ENCODE measurements at places on chromosomes 11 and 22.
A peak's percentile ranks its signal among the peaks of the same experiment; 100 is the strongest.

DNA sequence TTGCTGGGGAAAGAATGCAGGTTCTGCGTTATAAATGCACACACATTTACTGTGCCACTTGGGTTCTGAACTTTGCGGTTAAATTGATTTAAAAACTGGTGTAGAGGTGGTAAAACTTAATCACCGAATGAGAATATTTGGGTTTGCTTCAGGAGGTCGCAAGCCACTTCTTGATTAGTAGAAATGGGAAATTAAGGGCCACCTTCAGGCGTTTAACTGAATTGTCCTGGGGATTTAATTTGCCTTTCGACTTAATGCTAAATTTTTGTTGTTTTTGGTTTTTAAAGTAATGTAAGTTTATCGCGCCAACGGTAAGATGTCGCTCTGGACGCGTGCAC, 459 bp upstream of the NCR3LG1 start:
- no peak for DNase-seq

- peak; percentile 6 for DNase-seq
Observed at GRCh38 chr11:83510530-83511460, 224.6 kb upstream of the CCDC90B start.

DNA sequence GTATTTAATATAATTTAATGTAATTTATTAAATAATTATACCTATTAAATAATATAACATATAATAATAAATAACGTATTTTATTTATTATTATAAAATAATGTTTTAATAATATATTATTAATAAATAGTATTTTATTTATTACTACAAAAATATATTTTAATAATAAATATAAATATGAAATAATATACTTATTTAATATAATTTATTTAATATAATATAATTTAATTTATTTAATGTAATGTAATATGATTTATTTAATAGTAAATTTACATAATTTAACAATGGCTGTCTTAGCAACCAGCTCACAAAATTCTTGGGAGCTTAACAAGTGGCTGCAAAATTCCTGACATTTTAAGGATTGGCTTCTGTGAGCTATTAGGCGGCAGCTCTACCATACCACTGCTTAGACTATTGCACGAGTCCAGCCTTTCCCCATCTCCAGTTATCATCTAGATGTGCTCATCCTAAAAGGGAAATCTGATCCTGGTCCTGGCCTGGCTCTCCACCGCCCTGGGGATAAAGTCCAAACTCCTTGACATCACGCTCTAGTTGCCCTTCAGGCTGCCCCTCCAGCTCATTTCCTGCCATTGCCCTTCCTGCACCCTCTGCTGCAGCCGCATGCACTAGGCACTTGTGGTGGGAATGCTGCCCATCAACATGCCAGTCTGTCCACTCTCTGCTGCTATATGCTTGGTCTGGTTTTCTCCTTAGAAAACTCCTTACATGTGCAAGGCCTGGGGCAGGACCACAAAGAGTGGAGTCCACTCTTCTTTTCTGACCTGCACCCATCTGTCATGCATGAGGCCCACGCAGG, 9.8 kb downstream of the MMP20 start:
- no peak for DNase-seq

GRCh38 chr22:32286290-32286840, 31.2 kb upstream of the SLC5A4 start:
- DNase-seq = no peak

DNA sequence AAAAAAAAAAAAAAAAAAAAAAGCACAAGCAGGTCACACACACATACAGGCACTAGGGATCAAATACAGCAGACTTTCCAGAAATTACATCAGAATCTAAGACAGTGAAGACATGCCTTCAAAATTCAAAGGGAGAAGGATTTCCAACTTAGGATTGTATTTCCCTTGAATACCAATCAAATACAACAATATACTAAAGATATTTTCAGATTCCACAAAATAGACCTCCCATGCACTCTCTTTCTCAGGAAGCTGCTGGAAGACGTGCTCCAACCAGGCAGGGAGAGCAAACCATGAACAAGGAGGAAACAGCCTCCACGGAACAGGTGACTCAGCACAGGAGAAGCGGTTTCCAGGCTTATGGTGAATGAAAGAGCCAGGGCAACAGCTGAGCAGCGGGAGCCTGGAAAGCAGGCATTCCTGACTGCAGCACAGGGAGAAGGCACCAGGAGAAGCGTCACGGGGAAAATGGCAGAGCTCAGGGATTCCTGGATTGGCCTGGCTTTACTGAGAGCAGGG, 32.0 kb downstream of the TMEM184B start:
- DNase-seq = peak; percentile 95

DNA sequence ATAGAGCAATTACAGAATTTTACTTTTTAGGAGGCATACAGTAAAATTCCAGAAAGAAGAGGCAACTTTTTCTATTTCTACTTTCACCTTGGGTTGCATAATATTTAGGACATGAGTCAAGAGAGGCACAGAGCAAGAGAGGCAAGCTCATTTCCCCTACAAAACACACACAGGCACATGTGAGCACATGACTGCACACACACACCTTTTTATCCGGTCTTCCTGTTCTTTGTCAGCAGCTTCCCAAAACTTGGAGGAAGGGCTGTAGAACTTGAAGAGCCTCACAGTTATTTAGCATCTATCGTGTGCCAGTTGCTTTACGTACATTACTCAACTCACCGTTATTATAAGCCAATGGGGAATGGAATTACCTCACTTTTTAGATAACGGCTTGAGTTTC, 37.8 kb upstream of the CCDC179 start:
- no peak for DNase-seq

GRCh38 chr11:72747289-72747855, 4.8 kb downstream of the ARAP1 start:
- no peak for DNase-seq

- DNase-seq = peak; percentile 94
Observed at GRCh38 chr22:41697126-41697775, 2.1 kb upstream of the MEI1 start.

DNA sequence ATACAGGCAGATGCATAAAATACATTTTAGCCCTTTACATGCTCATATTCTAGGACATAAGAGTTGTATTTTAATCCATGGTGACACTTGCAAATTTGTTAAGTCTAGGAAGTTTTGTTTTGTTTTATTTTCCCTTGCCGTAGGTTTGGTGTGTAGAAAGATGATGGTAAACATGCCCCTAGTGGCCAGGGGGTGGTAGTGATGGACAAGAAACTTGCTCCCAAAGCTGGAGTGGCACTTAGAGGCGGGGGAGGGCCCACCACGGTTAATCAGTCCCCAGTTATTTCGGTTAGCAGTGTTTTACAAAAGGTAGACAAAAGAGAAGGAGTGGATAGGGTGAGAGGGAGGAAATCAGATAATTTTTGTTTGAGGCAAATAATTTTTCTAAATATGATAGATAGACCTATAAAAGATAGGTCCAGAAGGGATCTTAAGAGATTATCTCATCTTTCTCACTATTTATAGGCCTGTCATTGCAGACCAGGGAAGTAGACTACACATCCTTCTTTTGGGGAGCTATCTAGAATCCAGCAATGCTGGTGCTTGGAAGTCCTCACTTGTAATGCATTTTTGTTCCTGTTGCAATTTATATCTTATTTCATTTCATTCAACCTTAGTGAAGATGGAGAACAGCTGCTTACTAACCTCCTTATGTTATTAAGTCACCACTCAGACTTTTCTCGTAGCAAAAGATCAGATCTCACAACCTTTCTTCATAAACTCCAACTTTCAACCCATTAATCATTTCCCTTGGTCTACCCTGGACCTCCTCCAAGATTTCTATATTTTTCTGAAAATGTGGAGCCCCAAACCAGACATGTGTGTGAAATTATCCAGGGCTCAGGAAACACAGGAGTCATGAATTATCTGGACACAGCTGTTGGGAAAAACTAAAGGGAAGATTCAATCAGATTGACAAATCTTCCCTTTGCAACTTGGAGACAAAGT, 5.9 kb upstream of the BDNF start:
- no peak for DNase-seq

GRCh38 chr11:49851971-49852389, 100.2 kb upstream of the OR4C13 start:
- no peak for DNase-seq

- peak; percentile 70 for DNase-seq
Observed at GRCh38 chr22:39545386-39546365, 13.1 kb upstream of the RPS19BP1 start.

DNA sequence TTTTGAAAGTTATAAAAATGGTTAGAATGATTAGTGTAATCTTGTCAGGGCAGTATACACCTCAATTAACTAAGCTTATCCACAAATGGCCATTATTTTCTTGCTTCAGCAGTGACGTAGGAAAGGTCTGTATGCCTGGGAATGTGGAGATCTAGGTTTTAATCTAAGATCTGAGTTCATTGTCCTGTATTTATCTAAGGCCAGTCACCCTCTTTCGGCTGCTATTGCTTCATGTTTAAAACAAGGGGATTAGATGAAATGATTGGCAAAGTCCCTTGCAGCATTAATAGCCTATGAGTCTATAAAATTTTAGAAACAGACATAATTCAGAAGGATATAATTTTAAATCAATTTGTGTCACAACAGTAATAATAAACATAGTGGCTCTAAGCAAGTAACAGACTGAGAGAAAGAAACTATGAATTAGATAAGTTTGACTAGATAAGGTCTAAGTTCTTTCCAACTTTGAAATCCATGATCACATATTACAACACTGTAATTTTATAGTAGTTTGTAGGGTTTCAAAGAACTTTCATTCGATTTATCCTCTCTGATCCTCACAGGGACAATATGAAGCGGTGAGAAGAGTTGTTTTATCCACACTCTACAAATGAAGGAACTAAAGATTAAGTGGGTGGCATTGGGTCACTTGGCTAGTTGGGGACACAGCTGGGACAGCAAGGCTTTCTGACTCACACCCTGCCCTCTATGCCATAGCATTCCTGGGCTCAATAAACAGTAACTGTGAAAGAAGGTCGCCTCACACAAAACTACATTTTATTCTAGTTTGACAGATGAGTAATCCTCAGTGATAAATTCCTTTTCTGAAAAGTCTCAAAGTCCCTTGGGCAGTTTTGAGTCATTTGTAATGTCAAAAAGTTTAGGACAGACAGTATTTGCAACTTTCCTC, 60.6 kb upstream of the RDX start:
- peak; percentile 61 for DNase-seq

DNA sequence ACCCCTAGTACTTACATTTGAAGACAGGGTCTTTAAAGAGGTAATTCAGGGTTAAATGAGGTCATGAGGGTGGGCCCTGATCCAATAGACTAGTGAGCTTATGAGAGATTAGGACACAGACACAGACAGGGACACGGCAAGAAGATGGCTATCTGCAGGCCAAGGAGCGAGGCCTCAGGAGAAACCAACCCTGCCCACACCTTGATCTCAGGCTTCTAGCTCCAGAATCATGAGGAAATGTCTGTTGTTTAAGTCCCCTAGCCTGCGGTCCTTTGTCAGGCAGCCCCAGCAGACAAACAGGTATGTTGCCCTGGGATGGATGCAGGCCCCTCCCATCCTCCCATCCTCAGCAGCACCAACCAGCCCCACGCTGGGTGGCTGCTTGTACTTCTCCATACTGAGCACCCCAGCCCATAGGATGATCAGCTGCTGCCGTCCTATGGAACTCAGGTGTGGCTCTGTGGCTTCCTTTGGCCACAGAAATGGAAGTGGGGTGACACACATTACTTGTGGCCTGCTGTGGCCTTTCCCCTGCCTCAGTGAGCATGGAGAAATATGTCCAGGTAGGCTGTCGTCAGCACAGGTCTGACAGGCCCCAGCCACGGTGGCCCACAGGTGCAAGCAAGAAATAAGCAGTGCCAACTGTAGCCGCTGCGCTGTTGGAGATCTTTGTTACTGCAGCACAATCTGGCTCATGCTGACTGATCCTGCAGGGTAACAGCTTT, 7.9 kb downstream of the GNB1L start:
- DNase-seq = no peak

GRCh38 chr11:108866781-108867180, 201.9 kb downstream of the DDX10 start:
- no peak for DNase-seq

DNA sequence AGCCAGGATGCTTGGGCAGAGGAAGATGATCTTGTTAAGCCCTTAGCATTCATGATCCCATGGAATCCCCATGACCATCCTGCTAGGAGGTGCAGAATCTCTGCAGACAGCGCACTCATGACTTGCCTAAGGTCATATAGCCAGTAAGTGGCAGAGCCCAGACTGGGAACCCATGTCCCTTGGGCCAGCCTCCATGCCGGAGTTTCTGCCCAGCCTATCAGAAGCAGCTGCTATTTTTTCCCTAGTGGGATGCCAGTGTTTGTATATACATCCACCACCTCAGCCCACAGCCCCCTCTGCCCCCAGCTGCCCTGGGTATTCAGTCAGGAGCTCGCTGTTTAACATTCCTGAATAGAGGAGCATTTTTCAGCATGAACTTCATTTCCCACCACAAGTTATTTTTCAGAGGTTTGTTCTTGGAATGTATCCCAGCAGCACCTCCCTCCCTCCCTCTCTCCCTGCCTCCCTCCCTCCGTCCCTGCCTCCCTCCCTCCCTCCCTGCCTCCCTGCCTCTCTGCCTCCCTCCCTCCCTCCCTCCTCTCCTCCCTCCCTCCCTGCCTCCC, 34.4 kb upstream of the SUSD2 start:
- peak; percentile 94 for DNase-seq

GRCh38 chr11:12377106-12377823, at the start of gene PARVA:
PARVA (plus strand) TSS chr11:12377571; CDS start chr11:12377648, 77 bp downstream.
- peak; percentile 95 for DNase-seq

- DNase-seq = no peak
Observed at GRCh38 chr11:16831316-16832192, 93.1 kb downstream of the C11orf58 start.

DNA sequence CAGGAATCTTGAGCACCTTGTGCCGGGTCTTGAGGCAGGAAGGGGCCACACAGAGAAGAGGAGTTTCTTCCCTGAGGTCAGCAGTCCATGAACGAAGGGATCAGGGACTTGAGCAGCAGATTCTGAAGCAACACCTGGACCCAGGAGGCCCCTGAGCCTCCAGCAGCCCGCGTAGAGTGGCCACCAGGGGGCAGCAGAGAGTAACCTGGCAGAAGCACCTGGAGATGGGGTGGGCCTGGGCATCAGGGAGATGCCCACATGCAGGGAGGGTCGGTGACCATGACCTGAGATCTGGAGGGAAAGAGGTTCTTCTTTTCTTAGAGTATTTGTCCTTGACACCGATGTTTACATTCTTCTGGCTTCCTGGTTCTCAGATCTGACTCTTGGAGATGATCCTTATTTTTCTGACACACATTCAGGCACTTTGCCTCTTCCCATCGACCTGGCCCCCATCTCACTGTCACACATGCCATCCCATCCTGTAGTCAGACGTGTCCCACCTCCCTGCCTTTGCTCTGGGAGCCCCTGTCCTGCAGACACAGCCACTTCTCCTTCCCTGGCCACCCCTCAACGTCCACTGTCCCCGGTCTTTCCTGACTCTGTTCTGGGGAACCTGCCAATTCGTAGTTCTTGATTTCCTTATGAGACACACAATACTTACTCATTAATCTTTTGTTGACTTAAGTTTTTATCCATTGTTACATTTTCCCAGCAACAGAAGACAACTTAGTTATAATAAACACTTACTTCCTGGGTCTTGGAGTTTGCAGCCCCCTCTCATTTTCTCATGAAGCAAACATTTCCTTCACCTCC, 66.5 kb downstream of the GGTLC2 start:
- DNase-seq = peak; percentile 55

GRCh38 chr11:119754656-119755355, 25.8 kb upstream of the NECTIN1 start:
- DNase-seq = no peak
